RCC 7860 (cell line): ENCODE measurements at places on chromosomes 5 and 9.

- no peak for DNase-seq
Measured at GRCh38 chr5:128586848-128587247, 48.8 kb upstream of the FBN2 start.

- peak; percentile 71 for DNase-seq
Measured at GRCh38 chr5:40879163-40879942, 29.9 kb upstream of the C7 start.

DNA sequence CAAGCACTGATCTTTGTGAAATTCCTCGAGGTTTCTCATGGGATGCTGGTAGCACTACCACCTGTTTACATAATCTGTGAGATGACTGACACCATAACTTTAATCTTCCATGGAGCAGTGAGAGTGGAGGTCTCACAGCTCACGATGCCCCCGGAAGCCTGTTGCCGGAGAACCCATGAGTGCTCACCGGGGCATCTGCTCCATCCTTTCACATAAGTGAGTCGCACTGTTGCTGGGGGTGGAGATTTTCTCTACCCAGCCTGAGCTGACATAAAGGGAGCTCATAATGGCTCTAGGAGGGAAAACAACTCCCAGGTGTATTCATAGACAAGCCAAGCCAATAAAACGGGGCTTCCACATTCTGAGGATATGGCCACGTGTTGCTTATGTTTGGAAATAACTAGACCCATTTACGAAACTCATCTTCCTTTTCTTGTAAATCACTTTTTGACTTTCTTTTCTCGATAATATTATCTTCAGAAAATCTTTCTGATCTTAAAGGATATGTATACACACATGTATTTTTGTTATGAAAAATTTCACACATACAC lies 11.2 kb upstream of the GFPT2 start:
- no peak for DNase-seq

DNA sequence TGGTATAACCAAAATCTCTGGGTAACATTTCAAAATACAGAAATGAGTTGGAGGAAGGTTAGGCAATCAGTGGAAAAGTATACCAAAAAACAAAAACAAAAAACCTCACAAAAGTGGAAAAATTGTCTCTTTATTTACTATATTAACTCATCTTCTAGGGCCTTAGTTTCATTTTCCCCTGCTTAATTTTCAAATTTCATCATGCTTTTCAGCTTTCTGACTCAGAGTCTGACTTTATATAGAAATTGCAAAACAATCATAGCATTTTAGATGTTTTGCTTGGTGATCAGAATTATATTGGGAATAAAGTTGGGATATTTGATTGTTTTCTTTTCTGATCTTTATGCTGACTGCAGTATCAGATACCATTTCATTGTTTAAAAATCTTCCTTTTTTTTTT lies 257.0 kb upstream of the PRR16 start:
- DNase-seq: no peak

GRCh38 chr5:112636751-112637150 lies 100.9 kb upstream of the APC start:
- DNase-seq: no peak

- DNase-seq: peak; percentile 90
Measured at GRCh38 chr5:147169399-147169798, 65.4 kb upstream of the STK32A start.

DNA sequence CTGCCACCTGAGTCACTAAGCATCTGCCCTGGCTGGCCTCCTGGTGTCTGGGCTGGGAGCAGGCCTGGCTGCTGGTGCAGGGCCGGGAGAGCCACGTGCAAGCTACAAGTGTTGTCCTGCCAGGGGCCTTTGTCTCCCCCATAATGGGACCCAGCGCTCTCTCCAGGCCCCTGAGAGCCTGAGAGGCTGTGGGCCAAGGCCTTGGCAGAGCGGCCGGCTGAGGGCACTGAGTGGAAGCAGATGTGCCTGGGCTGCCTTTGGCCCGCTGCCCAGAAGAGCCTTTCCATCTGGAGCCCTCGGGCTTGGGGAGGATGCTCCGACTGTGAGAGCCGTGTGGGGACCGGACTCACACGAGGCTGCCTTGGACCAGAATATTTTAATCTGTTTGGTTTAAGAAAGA lies 185.5 kb downstream of the RGS3 start:
- no peak for DNase-seq

GRCh38 chr9:126531591-126531990 lies 82.1 kb upstream of the LMX1B start:
- no peak for DNase-seq

- DNase-seq: no peak
Measured at GRCh38 chr9:121225240-121225639, 23.6 kb upstream of the RAB14 start.

DNA sequence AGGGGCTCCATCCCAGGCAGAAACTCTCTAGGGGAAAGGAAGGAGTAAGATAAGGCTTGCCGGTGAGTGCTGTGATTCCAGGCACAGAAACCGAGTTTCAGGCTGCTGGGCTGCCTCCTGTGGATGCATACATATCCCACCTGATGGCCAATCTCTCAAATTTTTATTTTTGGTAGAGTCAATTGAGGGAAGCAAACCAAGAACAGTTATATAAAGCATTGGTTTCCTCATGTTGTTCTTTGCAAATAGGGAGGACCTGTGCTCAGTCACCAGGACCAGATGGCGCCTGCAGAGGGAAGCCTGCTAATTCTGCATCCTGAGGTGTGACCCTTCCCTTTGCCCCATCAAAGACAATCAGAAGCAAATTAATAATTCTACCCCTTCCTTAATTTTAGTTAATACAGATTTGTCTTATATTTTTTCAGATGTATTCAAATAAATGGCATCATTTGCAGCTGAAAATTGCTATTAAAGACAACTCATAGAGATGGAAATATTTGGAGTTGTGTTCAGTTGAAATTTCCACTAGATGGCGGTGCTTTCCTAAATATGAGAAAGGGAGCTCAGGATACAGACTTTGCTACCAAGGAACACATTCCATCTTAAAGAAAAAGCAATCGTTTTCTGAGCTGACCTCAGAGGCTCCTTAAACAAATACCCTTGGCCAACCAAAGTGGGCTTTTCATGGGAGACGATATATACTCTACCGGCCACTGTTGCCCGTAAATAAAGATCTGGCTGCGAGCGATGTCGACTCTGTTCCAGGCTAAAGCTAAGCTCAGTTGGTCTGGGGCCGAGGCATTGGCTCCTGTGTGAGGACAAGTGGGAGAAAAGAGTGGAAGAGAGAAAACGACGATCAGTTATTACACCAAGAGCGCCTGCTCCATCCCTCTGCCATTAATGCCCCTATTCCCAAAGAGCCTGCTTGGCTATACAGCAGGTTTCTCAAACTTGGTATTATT lies 225.7 kb upstream of the KLF9 start:
- peak; percentile 42 for DNase-seq

- DNase-seq: no peak
Measured at GRCh38 chr5:34622098-34622400, 34.1 kb upstream of the RAI14 start.

GRCh38 chr9:98182069-98182820 lies 10.2 kb downstream of the CORO2A start:
- DNase-seq: no peak

DNA sequence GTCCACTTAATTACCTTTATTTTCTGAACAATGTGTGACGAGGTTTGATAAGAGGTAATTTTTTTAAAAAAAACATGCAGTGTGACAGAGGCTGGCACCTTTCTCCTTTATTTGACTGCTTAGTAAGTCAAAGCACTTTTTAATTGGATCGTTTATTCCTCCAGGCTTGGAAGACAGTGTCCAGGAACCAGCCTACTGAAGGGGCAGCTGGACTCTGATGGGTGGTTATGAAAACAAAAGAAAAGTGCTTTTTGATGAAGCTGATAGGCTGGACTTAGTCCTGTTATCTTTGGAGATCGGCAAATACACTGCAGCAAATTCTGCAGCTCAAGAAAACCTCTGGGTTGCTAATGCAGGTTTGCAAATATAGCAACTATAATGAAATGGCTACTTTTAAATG lies 141.7 kb downstream of the DCP2 start:
- DNase-seq: no peak

- DNase-seq: peak; percentile 13
Measured at GRCh38 chr5:137201876-137202275, 297.2 kb downstream of the SPOCK1 start.

DNA sequence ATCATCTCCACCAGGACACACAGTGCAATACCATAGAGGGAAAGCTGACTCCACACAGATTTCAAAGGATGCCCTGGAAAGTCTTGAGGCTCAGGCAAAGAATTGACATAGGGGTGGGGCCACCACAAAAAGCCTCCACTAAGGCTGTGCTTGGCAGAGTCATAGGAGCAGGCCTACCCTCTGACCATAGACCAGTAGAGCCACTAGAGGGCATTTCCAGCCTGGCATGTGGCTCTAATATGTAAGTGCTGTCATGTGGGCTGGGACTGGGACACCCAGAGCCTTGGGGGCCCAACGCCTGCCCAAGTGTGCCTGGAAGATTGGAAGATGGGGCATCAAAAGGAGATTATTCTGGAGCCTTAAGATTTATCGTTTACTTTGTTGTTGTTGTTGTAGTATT lies 726.0 kb downstream of the DNAH5 start:
- no peak for DNase-seq

- DNase-seq: no peak
Measured at GRCh38 chr9:106700676-106701075, 162.3 kb upstream of the ZNF462 start.

- no peak for DNase-seq
Measured at GRCh38 chr9:89600831-89601230, 4.0 kb upstream of the GADD45G start.

DNA sequence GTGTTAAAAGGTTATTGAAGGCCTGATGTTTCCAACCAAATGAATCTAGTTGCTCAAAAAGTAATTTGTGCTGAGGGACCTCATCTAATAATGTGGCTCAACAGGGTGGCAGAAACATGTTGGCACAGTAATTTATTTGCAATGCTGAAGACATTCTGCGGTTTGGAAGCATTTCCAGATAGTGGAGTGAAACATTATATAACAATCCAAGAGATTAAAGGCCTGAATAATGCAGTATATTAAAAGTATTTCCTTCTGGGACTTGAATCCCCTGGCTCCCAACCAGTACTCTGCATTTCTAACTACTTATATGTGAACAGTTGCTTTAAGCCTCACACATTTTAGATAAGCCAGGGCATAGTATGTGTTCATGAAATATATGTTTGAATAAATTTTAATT lies 25.9 kb upstream of the ALDH1A1 start:
- DNase-seq: peak; percentile 70

DNA sequence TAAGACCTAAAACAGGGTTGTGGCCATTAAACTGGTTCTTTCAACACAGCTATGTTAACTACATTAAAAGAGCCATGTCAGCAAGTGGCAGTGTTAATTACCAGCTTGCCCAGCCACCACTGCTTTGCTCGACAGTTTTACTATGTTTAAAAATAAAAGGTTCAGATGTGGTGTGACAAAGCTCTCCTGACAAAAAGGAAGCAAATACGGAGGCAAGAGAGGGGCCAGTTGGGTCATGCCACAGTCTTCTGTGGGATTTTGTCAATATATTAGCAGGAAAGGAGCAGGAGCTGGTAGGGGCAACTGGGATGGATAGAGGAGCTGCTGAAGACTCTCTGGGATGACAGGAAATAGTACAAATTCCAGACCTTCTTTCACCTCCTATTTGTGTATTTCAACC lies 113.5 kb upstream of the PCA3 start:
- no peak for DNase-seq

DNA sequence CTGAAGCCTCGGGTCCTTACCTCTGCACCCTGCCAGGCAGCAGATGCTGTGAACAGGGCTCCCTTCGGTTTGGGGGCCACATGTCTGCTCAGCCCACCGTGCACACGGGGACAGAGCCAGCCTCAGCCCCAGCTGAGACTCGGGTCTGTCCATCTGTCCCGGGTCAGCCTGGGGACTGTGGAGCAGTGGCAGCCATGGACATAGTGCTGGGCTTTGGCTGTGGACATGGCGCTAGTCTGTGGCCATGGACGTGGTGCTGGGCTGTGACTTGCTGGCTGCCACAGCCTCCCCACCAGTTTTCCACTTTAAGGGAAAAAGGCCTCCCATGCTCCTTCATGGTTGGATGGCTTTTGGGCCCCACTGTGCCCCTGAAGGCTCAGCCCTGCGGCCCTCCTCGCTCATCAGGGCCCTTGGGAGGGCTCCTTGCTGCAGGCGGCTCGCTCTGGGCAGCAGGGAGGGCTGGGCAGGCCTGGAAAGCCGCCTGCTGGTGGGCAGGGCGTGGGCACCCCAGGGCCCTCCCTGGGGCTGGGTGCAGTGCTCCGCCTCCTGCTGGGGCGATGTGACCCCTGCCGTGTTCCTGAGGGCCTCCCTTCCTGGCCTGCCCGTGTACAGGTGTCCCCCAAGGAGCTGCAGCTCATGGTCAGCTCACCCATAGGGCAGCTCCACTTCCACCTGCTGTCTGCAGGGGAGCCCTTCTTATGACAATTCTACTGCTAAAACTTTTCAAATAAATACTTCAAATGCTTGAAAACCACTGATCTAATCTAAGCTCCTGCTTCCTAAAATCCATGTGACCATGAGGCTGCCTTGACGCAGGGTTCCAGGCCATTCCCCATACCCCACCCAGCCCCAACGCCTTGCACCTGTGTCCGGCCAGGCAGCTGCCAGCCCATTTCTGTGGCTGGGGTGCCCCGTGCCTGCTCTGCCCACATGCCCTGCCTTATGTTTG lies 112.1 kb upstream of the LMX1B start:
- no peak for DNase-seq

- no peak for DNase-seq
Measured at GRCh38 chr5:73644385-73644963, 18.5 kb downstream of the ARHGEF28 start.

- DNase-seq: no peak
Measured at GRCh38 chr5:109312695-109313094, 97.1 kb downstream of the PJA2 start.

DNA sequence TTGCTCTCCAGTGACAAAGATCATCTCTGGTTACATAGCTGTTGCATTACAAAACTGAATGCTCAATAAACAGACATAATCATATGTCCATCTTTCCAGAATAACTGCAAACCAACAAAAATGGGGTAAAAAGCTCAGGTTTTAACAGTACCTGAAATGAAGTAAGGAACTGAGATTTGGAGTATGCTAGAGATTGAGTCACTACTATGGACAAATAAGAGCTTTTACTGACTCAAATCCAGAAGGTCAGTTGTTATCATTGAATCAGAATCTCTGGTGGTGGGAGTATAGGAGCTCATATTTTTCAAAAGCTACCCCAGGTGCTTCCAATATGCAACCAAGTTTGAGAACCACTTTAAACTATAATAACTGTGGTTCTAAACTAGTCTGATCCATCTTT lies 4.1 kb upstream of the RAPGEF6 start:
- no peak for DNase-seq

DNA sequence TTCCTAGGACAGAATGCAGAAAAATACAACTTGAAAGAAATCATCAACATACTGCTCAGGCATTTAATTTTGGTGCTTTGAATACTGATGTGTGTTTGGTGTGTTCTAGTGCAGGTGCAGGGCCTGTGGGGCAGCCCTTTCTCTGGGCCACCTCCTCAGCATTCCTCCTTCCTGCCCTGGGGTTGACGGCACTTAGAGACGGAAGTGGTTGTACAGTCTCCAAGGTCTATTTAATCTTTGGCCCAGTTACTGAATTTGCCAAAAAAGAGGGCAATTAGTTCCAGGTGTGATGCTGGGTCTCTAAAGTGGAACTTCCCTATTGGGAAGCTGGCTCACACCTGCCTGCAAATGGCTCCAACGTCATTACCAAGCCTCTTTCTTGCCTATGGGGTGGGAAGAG lies 269.0 kb downstream of the SH3GL2 start:
- DNase-seq: no peak

- peak; percentile 63 for DNase-seq
Measured at GRCh38 chr9:95313010-95313498, 4.5 kb downstream of the FANCC start.
